Hippocampal formation (tissue), 2 donors: ENCODE measurements at places on chromosomes 5 and 9.

DNA sequence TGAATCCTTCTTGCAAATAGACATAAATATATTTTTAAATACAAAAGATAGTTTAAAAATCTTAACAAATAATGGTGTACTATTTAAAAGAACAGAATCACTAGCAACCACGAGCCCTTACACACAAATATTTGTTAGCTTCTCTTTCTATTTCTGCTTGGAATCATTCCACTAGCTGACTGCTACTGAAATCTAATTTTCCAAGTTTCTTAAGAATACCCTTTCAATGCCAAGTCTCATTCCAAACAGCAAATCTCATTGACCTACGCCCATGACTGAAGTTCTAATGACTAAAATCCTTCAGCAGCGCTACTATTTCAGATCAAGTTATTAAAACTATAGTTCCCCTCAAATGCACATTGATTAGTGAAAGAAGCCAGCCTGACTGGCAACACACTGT, 13.2 kb upstream of the PPP1R2B start:
- peak; percentile 9 for DNase-seq

GRCh38 chr5:30505014-30505886, 688.2 kb upstream of the CDH6 start:
- no peak for DNase-seq

- DNase-seq = no peak
Observed at GRCh38 chr5:52945040-52945439, 44.1 kb upstream of the ITGA2 start.

GRCh38 chr5:125836256-125836655, 587.0 kb upstream of the GRAMD2B start:
- DNase-seq = no peak

DNA sequence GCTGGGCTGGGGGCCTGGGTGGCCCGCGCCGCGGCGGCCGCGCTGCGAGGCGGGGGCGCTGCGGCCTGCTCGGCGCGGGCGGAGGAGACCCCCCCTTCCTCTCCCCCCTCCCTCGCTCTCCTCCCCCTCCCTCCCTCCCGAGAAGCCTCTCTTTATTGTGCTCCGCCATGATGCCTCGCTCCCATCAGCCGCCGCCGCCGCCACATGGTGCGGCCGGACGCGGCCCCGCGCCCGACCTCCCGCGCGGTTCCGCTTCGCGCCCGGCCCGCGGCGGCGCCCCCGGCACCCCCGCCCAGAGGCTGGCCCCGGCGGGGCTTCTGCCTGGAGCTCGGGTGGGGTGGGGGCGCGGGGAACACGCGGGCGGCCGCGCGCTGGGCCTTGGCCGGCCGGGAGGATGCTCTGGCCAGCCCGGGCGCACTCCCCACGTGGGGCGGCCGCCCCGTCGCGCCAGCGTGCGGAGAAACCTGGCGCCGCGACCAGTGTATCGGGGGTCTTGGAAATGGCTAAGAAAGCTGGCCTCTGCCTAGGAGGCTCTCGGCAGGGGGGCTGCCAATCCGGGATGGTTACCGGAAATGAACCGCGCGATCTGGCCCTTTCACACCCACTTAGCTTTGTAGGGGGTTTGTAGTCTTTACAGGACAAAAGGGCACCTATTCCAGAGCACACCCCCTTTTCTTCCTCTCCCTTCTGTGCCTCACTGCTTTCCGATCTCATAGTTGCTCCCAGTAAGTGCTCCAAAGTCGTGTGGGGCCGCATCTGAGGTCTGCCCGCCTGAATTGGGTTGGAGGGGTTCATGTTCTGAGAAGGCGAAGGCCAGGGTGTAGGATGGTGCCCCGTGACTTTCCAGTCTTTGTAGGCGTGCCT, 1.0 kb downstream of the SET start:
- peak; percentile 36 for DNase-seq

- peak; percentile 16 for DNase-seq
Observed at GRCh38 chr9:100715100-100715380, 137.2 kb downstream of the CAVIN4 start.

- no peak for DNase-seq
Observed at GRCh38 chr9:21521448-21521847, 39.3 kb upstream of the IFNE start.

- DNase-seq = no peak
Observed at GRCh38 chr9:99433555-99433954, 211.5 kb downstream of the SEC61B start.

DNA sequence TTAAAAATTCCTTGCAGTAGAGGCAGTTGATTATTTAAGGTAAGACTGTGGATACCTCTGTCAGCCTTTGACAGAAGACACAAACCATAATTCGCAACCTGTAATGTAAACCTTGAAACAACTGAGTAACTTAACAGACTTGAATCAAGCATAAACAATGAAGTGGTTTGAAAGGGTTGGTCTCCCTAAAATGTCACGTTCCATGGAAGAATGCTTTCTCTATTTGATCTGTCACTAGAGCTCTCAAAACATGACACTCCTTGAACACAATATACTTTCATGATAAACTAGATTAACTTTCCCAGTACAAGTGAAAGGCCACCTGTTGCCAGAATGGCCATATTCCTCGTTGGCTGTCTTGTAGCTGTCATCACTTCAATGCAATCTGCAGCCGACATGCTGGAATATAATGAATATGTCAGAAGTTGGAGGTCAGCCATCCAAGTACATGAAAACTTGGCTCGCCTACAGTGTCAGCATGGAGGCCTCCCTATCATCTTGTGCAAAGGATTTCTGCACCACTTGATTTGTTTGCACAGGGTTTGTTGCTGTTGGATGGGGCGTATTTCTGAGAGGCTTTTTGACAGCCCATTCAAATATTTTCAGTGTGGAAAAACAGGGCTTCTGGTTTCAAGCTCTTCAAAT, 228.0 kb downstream of the TLE4 start:
- no peak for DNase-seq

- DNase-seq = peak; percentile 11
Observed at GRCh38 chr5:4905674-4906520, 234.2 kb upstream of the ADAMTS16 start.

DNA sequence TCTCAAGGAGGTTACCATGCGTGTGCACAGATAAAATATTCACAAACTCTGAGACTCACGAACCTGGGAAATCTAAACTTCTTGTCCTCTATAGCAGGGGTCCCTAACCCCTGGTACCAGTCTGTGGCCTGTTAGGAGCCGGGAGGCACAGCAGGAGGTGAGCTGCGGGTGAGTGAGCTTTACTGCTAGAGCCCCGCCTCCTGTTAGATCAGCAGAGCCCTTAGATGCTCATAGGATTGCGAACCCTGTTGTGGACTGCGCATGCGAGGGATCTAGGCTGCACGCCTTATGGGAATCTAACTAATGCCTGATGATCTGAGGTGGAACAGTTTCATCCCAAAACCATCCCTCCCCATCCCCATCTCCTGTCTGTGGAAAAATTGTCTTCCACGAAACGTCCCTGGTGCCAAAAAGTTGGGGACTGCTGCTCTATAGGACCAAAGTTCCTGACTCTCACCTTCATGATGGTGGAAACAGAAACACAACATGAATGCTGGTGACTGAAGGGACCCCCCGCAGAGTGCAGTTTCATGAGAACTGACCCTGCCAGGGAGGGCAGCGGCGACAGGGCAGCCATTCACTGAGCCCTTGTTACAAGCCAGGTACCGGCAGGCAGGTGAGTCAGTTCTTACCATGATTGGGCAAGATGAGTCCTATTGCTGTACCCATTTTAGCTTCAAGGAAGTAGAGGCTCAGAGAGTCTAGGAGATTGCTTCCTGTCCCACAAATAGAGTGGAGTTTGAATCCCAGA, 181.9 kb downstream of the RGS3 start:
- DNase-seq = no peak

DNA sequence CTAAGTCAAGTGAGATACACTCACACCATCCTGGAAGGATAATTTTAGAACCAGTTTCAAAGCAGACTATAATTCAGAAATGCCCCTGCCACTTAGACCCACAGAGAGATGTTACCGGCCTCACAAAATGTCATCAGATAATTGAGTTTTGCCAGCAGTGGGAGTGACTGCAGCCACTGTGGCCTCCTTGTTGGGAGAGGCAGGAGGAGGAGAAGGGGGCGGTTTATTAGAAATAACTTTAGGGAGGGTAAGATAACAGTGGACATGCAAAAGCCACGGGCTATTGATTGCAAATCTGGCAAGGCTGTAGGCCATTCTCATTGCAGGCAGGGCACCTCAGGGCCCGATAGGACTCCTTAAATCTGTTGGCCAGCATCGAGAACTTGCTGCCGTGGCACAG, 13.4 kb downstream of the GRXCR2 start:
- no peak for DNase-seq

DNA sequence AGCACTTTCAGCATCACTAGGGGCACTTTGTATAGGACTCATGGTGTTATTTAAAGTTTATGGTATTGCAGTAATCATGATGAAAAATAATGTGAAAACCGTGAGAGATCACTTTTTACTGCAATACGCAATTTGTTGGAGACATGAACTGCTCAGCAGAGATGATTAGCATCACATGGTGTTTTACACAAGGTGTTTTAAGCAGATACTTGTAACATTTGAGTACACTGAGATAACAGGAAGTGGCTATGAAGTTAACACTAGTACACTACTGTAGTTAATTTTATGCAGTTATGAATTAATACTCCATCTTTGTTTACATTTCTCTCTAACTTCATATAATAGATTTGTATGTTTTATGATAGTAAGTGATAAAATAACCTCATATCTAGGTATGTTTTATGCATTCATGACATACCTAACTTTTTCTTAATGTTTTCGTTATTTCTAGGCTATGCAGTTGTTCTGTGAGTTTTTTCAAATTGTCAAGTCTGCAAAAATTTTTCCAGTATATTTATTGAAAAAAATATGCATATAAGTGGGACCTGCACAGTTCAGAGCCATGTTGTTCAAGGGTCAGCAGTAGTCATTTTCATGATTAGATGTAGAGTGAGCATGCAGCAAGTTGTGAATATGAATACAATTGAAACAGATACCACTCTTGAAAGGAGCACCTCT, 13.0 kb downstream of the SUB1 start:
- DNase-seq = no peak

DNA sequence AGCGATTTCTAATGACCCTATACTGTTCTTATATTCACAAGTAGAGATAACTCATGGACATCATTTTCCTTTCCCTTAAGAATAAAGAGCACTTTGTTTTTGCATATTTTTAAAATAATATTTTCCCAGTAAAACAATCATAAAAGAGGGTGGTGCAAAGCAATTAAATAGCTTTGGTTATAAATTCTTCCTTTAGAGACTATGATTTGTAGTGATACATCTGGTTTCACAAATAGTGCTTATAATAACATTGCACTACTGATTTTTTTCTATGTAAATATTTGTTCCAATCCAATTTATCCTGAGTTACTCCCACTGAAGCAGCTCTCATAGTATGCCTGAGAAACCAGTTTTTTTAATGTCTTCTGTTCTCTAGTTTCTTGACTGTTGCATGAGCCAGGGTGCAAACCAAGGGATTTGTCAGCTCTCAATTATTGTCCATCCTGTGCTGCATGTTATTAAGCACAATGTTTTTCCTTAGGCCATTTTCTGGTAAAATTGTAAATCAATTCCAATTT, 74.7 kb downstream of the LURAP1L start:
- DNase-seq = no peak

GRCh38 chr5:115461093-115461492, 83.5 kb downstream of the FEM1C start:
- DNase-seq = no peak

DNA sequence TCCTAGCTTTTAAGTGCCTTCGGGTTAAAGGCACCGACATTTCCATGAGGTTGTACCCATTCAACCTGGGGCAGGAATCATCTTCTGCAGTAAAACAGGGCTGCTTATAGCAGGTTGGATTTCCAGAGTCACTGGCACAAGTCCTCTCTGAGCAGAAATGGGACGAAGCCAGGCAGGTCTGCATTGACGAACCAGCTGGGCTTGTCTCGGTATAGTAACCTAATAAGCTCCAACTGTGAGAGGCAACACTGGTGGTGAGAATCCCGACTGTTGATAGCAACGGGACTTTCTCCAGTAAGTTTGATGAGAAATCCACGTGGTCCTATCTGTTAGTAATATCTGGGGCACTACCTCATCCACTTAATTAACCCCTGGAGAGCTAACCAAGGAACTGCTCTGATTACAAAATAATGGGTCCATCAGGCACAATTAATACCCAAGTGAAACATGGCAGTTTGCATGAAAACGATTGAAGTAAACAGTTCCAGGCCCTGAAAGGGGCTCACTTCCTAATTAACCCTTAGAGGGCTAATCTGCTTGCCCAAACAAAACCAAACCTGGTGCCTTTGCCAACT, 491.0 kb upstream of the C9orf72 start:
- DNase-seq = no peak

DNA sequence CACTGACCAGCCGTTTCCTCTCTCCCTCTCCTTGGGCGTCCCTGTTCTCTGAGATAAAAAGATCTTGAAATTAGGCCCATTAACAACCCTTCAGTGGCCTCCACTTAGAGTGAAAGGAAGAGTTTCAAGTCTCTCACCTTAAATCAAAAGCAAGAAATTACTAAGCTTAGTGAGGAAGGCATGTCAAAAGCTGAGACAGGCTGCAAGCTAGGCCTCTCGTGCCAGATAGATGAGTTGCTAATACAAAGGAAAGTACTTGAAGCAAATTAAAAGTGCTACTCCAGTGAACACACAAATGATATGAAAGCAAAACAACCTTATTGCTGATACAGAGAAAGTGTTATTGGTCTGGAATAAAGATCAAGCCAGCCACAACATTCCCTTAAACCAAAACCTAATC, 331.3 kb upstream of the SEMA6A start:
- no peak for DNase-seq

GRCh38 chr5:168727547-168727946, 148.4 kb upstream of the PANK3 start:
- no peak for DNase-seq

DNA sequence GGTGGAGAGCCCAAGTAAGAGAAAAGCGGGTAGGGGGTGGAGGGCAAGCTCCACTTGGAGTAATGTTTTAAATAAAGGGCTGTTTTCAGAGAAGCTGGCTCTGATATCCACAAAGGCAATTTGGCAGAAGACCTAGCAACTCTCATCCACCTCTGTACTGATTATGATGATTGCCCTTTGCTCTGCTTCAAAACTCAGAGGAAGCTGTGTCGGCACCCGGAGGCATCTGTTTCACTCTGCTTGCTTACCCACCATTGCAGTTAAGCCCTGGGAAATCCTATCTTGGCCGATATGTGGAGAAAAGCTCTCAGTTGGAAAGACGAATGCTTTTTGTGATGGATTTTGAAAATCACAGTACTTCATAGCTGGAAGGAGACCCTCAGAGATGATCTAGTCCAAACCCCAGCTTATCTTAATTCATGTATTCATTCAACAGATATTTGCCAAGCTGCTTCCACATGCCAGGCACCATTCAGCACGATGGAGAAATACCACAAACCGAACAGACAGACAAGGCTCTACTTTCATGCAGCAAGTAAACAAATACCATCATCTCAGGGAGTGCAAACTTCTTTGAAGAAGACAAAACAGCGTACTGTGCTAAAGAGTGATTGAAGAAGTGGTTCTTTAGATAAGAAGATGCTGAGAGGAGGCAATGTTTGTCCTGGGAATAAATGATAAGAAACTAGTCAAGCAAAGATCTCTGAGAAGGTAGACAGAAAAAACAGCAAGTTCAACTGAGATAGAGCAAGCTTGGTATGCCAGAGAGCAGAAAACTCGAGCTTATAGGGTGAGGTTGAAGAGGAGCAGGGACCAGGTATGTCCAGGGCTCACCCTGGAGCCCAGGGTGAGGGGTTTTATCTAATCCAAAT, 140.4 kb upstream of the SPDL1 start:
- DNase-seq = no peak
